ENCODE measurements at places on chromosomes 1 and 21.

GRCh38 chr21:37407719-37408420, 41.3 kb downstream of the DYRK1A start:
- DNase-seq, result no peak

GRCh38 chr1:34396042-34396441, 219.3 kb downstream of the C1orf94 start:
- DNase-seq, result no peak

DNA sequence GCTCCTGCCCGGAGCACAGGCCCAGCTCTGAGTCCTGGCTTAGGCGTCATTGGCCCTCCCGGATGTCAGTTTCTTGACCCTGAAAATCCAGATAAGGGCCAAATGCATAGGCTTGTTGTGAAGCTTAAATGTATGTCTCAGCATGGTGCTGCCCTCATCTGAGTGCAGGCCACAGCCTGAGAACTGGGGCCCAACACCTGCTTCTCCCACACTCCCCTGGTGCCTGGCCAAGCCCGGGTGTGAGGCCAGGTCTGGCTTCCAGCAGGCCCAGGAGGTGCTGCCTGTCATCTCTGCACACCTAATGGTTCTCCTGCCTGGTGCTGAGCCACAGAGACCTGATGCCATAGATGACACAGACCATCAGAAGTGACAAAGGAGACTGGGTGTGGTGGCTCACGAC, 14.0 kb downstream of the MX2 start:
- no peak for DNase-seq

DNA sequence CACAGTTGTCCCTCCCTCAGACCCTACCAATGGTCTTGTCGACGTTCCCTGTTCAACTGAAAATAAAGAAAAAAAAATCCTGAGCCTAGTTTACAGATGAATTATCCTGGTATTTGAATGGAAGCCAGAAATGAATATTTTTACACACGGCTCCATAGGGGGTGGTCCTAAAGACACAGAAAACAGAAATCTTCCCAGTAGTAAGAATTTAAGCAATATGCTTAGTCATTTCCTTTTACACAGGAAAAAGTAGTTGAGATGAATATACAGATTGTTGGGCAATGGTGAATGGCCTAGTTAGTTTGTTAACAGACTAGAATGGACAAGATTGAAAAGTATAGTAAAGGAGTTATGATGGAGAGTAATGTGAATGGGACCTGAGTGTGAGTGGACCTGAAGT, 67.4 kb downstream of the RGS18 start:
- no peak for DNase-seq

GRCh38 chr1:28832966-28833365, 21.0 kb downstream of the OPRD1 start:
- DNase-seq, result no peak

GRCh38 chr1:196209265-196209664, 399.0 kb downstream of the KCNT2 start:
- no peak for DNase-seq

Measured in heart left ventricle (tissue), 16 donors.